KBM-7 (cell line): ENCODE measurements at places on chromosomes 3 and 15.

GRCh38 chr15:52238149-52238548 is 47.0 kb upstream of the GNB5 start:
- DNase-seq: no peak

GRCh38 chr15:67319961-67320360 is 65.4 kb downstream of the IQCH start:
- no peak for DNase-seq

- DNase-seq: no peak
These were observed 39.2 kb upstream of the NMNAT3 start for GRCh38 chr3:139716908-139717485.

DNA sequence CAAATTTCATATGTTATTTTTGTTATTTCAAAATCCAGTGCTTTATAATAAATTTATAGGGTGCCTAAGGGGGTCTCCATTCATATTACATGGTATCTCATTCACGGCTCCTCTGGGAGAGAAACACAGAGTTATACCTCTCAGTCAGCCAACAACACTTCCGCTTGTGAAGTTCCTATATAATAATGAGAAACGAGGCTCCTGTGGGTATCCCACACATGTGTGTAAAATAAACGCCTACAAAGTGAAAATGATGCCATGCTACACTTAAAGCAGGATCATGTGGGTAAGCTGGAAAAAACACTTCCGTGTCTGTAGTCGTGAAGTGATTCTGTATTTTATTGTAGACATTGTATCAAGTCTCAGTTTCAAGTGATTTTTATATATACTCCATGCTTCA is 218.8 kb upstream of the ICE2 start:
- DNase-seq: no peak

DNA sequence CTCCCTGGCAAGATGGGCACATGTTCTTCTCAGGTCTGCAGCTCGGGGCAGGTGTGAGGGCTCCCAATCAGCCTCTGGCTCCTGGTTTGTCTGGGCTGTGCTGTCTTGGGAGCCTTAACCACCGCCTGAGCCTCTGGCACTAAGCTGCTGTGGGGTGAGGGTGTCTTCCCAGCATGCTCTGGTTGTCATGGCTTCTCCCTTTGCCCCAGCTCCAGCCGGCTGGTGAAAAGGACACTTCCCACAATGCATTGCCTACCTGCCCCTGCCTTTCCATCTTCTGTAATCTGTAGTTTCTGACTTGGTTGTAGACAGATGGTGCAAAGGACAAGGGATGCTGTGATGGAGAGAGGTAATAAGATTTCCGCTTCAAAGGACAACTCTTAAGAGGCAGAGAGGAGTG is 295.3 kb downstream of the TLE3 start:
- DNase-seq: no peak

GRCh38 chr3:129867506-129868124 is 25.9 kb downstream of the TMCC1 start:
- no peak for DNase-seq

- DNase-seq: no peak
These were observed 237.0 kb upstream of the LRTM1 start for GRCh38 chr3:55164876-55165275.

- DNase-seq: no peak
These were observed 474 bp downstream of the PRR23B start for GRCh38 chr3:139020036-139020867.

GRCh38 chr15:68302729-68303128 is 25.2 kb downstream of the FEM1B start:
- DNase-seq: no peak

DNA sequence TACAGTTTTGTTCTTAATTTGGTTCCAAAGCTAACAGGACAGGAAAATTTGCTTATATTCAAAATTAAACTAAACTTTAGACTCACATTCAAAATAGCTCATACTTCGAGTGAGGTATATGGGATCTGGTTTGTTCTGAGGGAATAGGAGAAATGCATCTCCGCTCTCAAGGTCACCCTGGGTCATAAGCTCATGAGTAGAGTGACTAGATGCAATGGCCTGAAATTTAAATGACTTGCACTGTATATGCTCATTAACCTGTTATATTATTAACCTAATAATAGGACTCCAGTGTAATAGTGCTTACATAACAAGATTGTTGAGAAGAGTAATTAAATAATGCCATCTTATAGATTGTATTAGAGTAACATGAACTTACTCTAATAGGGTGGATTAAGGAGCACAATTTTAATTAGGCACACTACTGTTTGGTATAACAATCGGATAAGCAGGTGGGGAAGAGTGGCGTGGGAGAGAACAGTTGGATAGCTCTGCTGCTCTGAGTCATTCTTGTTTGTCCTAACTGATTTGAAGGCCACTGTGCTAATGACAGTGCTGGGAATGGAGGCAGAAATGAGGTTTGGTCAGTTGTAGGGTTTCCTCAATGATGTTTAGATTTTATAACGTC is 5.2 kb downstream of the NKTR start:
- no peak for DNase-seq

- no peak for DNase-seq
These were observed 119.4 kb upstream of the STRIT1 start for GRCh38 chr3:155412904-155413303.

- peak; percentile 64 for DNase-seq
These were observed 140.2 kb upstream of the SKOR1 start for GRCh38 chr15:67685008-67685599.

DNA sequence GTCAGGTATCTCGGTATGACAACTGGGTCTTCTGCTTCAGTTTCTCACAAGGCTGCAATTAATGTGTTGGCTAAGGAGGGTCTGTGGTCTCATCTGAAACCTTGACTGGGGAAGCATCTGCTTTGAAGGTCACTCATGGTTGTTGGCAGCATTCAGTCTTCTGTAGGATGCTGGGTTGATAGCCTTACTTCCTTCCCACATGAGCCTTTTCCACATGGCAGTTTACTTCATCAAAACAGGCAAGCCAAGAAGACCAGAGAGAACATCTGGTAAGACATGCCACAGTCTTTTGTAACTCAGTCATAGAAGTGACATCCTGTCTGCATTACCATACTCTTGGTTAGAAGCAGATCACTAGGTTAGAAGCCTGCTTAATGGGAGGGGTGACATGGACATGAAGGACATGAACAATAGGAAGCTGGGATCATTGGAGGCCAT is 49.5 kb downstream of the CMC1 start:
- no peak for DNase-seq

DNA sequence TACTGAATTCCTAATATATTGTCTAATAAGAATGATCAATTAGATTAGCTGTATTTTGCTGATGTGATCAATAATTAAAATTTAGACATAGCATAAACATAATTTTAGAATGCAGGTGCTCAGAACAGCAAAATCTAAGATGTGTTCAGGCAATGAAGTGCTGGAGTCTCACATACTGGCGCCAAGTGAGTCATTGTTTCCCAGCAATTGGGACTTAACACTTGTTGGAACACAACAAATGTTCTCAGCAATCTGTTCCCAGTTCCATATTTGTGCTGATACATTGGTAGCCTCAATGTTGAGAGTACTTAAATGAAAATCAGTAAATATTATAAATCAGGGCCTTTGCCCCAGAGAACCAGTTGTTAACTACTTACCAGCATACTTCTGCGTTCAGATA is 619.0 kb downstream of the ROBO1 start:
- DNase-seq: no peak

DNA sequence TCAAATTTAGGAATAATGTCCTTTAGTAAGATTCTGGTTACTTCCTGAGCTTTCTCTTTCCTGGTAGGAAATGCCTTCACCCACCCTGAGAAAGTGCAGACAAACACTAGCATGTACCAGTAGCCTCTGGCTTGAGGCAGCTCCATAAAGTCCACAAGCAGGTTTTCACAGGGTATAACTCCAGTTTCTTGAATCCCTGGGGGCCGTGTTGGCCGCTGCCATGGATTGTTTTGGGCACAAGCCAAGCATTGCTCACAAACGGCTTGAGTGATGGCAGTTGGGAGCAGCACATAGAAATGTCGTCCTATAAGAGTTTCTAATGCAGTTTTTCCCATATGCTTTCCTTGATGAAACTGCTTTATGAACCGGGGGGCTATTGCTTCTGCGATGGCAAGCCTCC is 164.1 kb downstream of the STXBP5L start:
- DNase-seq: no peak

DNA sequence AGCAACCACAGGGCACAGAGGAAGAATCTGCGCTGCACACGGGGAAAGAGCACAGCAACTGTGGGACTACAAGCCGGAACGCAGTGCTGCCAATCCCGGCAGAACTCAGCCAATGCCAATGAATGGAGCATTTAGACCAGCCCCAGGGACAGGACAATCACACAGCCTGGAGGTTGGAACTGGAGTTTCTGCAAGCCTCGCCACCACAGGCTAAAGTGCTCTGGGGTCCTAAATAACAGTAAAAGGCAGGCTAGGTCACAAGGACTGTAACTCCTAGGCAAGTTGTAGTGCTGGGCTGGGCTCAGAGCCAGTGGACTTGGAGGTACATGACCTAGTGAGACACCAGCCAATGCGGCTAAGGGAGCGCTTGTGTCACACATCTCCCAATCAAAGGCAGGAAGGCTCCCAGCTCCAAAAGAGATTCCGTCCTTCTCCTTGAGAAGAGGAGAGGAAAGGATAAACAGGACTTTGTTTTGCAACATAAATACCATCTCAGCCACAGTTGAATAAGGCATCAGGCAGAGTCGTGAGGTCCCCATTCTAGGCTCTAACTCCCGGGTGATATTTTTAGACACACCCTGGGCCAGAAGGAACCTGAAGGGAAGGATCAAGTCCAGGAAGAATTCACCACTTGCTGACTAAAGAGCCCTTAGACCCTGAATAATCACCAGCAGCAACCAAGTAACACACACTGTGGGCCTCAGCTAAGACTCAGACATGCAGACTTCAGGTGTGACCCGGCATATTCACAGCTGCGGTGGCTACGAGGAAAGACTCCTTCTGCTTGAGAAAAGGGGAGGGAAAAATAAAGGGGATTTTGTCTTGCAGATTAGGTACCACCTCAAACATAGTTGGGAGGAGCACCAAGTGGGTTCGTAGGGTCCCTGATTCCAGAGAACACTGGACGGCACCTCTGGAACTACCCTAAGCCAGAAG is 85.5 kb upstream of the XXYLT1 start:
- no peak for DNase-seq
